ENCODE measurements at places on chromosomes 1 and 21.
A peak's percentile ranks its signal among the peaks of the same experiment; 100 is the strongest.

DNA sequence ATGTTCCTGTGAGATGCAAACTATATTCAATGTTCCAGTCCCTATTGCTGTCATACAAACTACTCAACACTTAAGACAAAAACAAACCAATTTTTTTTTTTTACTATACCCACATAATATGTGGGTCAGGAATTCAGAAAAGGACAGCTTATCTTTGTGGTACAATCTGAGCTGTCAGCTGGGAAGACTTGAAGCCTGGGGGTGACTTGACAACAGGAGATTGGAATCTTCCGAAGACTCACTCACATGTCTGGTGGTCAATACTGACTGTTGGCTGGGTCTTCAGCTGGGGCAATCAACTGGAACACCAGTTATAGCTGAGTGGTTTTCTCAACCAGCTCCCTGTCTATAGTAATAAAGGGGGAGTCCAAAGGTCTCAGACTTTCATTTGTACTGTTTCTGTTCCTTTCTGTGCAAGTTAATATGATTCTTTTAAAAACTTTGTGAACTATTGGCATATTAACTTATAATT, 81.7 kb upstream of the ATP1B1 start:
- DNase-seq: no peak

DNA sequence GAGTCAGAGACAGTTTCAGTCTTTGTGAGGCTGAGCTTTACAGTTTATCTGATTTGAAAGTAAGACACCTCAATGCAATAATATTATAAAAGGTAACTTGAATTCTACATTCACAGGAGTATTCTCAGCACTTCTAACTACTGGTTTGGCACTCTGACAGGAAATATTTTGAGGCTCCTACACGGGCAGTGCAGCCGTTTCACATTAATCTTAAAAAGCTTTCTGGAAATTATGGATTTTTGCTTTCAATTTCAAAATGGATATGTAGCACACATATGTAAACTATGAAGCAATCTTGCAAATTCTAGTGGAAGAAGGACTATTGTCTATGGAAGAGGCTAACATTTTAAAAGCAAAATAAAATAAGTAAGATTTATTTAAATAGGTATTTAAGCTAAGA, 262.9 kb upstream of the SNX7 start:
- no peak for DNase-seq

- DNase-seq: no peak
Observed at GRCh38 chr1:248872752-248873408, 14.0 kb upstream of the ZNF692 start.

- no peak for DNase-seq
Observed at GRCh38 chr1:102875756-102876155, 232.6 kb downstream of the COL11A1 start.

GRCh38 chr1:170806961-170807360, 128.4 kb upstream of the MROH9 start:
- no peak for DNase-seq

- no peak for DNase-seq
Observed at GRCh38 chr1:34057347-34058130, 107.5 kb downstream of the CSMD2 start.

DNA sequence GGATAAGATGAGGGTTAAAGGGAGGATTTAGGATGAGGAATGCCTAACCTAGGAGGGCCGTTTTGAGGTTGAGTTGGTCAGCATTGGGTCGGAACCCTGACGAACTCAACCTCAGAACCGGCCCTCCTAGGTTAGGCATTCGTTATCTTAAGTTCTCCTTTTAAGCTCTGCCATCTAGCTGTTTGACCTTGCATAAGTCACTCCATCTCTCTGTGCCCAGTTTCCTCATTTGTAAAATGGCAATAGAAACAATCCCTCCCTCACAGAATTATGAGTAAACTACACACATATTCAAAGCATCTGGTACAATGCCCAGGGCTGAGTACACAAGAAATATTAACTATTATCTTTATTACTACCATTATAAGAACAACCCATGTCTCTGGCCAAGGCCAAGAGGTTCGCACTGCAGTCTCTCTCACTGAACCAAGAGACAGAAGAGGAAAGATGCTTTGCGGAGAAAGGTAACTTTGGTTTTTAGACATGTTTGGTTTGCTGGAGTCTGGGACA, 4.8 kb downstream of the ABCB10 start:
- DNase-seq: no peak

- DNase-seq: no peak
Observed at GRCh38 chr1:33148615-33149014, 33.2 kb downstream of the TRIM62 start.

GRCh38 chr1:81702903-81703302, 97.8 kb upstream of the ADGRL2 start:
- DNase-seq: peak; percentile 52
